Hematopoietic multipotent progenitor cell (in vitro differentiated cells): ENCODE measurements at places on chromosomes 6 and 20. TPM values are rescaled to one million over a fixed set of nuclear protein-coding genes. Genes with fewer than 3 reads are reported as not detected.

CST5 gene
- not detected for total RNA-seq

RBM24 gene
- under 0.01 TPM for total RNA-seq

GRCh38 chr6:154986787-154987235 is 8.3 kb upstream of the TIAM2 start:
- DNase-seq = no peak

GRCh38 chr6:19880066-19880465 is 42.9 kb downstream of the ID4 start:
- no peak for DNase-seq

- DNase-seq = no peak
Measured at GRCh38 chr6:23013776-23014175, 444.4 kb downstream of the HDGFL1 start.

PNPLA1 gene
- total RNA-seq = 0.27 TPM

PKIB gene
- not detected for total RNA-seq

- no peak for DNase-seq
Measured at GRCh38 chr20:22771706-22772105, 187.3 kb upstream of the FOXA2 start.

BPIFB2 gene
- not detected for total RNA-seq

DNA sequence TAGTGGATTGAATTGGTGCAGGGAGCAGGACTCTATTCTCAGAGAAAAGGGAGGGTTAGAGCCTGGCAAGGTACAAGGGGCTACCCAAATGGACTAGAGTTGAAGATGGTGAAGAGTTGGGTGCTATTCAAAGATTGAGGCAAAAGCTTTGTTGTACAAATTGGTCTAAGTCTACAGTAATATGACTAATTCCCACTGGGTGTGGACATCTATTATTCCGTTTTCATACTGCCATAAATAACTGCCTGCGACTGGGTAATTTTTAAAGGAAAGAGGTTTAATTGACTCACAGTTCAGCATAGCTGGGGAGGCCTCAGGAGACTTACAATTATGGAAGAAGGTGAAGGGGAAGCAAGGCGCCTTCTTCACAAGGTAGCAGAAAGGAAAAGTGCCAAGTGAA is 266.3 kb downstream of the TPBG start:
- no peak for DNase-seq

DNA sequence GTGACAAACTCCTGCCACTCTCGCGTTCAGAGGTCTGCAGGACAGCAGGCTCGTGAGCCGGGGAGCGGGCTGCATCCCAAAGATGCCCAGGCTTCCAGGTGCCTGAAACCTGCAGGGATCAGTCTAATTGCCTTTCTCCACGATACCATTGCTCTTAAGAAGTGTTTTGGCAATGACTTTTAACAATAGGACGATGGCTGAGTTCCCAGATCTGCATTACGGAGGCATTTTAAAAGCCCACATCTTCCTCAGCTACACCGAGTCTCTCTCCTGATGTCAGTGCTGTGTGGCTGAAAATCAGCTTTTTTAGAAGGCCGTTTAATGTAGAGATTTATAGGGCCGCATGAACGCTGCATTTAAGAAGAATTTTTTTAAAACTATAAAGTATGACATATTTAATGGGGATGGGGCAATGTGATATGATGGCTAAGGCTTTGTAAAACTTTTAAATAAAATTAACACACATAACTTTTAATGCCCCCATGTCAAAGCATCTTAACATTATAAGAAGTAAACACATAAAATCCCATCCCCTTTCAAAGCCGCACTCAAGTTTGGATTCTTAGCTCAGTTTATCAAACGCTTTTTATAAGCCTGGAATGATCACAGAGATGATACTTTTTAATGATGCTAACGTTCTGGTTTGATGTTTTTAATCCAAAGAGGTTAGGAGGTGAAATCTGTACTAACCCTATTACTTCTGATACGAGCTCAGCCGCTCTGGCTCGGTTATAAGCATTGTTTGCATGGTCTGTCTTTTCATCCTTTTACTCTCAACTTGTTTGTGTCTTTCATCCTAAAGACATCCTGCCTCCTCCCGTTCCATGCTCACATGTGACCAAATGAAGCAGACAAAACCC is 386.0 kb downstream of the SMOC2 start:
- no peak for DNase-seq

RAET1L gene
- total RNA-seq = not detected

FRMD1 gene
- total RNA-seq = not detected

WFDC10A gene
- not detected for total RNA-seq

DNA sequence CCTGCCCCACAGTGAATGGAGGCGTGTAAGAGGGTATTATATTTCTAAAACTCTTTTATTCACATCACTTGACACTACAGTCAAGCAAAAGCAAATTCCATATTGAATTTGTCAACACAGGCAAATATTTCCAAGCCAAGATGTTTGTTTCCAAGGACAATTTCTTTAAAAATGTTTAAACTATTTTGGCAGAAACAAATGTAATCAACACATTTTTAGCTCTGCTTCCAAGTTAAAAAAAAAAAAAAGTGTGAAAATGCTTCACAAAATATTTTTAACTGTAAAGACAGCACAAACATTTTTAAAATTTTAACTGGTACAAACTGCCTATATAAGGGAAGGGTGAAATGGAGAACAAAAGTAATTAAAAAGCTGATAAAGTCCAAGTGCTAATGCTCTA is 44.9 kb upstream of the DST start:
- DNase-seq = no peak

GRCh38 chr6:23350752-23351453 is 775.1 kb upstream of the NRSN1 start:
- DNase-seq = no peak

DNA sequence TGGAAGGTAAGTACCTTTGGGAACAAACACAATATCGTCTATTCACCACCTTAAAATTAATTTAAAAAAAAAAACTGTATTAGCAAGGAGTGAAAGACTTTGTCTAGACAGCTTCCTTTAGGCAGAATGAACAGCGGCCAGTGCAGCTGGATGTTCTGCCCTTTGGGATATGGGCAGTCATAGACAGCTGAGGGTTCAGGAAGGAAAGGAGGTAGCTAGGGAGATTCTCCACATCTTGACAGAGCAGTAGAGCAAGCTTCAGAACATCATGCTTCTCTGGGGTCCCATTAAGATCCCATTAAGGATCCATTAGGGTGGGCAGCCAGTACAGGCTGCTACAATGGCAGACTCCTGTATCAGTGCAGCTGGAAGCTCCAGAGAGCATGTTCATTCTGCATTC is 46.5 kb upstream of the PLCB4 start:
- no peak for DNase-seq

- DNase-seq = no peak
Measured at GRCh38 chr6:71038711-71039344, 82.0 kb upstream of the B3GAT2 start.

DNA sequence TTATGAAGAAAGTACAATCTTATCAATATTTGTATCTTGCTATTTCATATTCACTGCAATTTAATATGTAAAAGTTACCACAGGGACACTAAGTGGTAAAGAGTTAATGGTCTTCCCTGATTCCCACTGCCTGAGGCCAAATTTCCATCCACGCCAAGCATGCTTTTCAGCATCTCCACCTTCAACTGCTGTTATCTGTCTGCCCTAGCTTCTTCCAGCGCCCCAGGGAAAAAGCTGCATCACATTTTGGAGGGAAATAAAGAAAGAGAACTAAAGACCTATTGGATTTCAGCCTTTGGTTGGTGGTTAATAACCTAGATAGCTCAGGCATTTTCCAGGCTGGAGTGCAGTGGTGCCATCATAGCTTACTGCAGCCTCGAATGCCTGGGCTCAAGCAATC is 61.3 kb upstream of the NKX2-2 start:
- no peak for DNase-seq

GJA10 gene
- total RNA-seq = not detected

GRCh38 chr6:20433321-20433720 is 31.6 kb downstream of the E2F3 start:
- DNase-seq = no peak

- DNase-seq = no peak
Measured at GRCh38 chr6:169141671-169142537, 111.7 kb downstream of the THBS2 start.

- DNase-seq = no peak
Measured at GRCh38 chr6:75183099-75183541, 22.7 kb downstream of the COL12A1 start.

GRCh38 chr20:49519777-49520359 is 37.4 kb upstream of the KCNB1 start:
- no peak for DNase-seq

- no peak for DNase-seq
Measured at GRCh38 chr6:125853168-125853567, 62.4 kb downstream of the NCOA7 start.

DNA sequence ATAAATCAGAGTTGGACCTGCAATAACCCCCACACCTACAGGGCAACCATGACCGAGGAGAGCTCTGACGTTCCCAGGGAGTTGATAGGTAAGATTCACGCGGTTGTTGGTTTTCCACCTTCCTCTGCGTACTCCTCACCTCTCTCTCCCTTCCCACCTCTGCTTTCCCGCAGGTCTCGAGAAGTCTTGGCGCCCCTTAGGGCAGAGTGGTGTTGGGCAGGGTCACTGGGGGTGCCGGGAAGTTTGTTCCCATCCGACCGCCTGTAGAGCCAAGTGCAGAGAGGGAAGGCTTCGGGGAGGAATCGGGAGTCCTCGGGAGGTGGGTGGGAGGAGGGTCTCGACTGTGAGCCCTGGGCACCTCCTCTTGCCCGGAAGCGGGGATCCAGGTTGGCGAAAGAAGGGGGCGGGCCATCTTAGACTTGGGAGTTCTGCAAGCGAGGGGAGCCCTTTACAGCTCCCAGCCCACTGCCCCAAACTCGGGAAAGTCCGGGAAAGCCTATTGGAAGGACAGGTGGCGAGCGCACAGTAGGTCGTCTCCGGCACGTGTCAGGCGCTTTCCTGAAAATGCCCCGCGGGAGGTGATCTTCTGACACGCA is 672 bp downstream of the CARMIL1 start:
- no peak for DNase-seq

GRCh38 chr6:94177429-94177828 is 758.1 kb upstream of the EPHA7 start:
- no peak for DNase-seq

- DNase-seq = no peak
Measured at GRCh38 chr6:71887744-71888230, 1.4 kb downstream of the RIMS1 start.

GRCh38 chr6:152909241-152909640 is 73.6 kb downstream of the FBXO5 start:
- no peak for DNase-seq

GRCh38 chr6:44254191-44255104 is 2.9 kb downstream of the SLC35B2 start:
- DNase-seq = no peak

ZSCAN23 gene
- total RNA-seq = 2.2 TPM

BNIP5 gene
- total RNA-seq = not detected

ENPP5 gene
- 1.9 TPM for total RNA-seq

GRCh38 chr6:157549468-157549745 is 168.4 kb downstream of the ZDHHC14 start:
- DNase-seq = no peak

TREML1 gene
- 1.1 TPM for total RNA-seq

DNA sequence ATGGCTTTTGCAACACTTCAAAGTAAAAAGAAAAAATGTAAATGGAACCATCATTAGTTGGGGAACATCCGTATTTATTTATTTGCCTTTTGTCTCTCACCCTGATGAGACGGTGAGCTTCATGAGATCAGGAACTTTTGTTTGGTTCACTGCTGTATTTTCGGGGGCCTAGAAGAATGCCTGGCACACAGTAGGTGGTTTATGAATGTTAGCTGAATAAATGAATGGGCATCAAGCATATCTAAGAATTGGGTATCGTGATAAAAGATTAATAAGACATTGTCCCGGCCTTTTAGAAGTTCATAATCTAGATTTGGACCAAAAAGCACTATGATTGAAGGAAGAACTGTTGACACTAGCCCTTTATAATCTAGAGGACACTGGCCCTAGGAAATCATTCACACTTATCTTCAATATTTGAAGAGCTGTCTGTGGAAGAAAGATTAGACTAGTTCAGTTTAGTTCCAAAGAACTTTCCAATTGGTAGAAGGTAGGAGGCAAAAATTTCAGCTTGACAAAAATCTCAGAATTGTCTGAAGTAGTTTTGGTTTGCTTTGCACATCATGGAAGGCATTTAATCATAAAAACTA is 70.3 kb upstream of the CD83 start:
- no peak for DNase-seq

DNA sequence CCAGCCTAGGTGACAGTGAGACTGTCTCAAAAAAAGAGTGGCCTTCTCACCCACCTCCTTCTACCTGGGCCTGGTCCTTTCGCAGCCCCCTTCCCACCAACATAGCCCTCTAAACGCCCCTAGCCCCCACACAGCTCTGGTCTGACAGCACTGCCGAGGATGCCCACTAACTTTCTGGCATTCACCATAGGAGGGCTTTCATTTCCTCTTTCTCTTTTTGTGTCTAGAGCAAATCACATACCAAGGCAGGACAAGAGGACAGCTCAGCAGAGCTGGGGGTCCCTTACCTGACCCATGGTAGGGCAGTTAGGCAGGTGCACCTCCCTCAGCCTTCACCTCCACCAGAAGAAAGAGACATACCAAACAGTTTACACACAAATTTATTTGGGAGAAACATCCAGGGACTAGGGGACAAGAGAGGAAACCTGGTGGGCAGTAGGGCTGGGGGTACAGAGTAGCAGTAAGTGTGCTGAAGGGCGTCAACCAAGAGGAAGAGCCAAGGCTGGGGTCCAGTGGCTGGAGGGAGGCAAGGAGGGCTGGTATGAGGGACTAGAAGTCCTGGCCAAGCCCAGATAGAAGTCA is 4.5 kb downstream of the LY6G5C start:
- DNase-seq = no peak

GRCh38 chr6:155351273-155352129 is 37.2 kb upstream of the TFB1M start:
- no peak for DNase-seq

PDYN gene
- total RNA-seq = not detected

DNA sequence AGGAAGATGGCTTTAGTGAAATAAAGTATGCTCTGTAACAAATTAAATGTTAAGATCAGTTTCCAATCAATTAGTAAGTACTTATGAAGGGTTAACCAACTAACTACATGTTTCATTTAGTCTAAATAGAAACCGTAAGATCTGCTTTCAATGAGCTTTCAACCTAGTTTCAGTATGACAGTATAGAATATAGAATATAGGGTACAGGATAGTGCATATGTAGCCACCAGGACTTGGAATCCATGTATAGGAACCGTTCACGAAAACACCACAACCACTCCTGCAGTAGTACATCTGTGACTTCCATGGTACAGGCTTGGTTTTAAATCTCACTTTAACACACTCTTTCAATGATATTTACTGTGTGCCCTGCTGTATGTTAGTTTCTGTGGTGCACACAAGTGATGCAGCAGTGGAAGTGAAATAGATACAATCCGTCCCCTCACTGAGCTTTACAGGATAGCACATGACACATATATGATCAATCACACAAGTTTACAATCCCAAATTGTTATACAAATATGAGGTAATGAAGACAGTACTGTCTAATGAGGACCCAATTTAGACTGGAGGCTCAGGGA is 479.7 kb upstream of the MARCKS start:
- DNase-seq = no peak

DNA sequence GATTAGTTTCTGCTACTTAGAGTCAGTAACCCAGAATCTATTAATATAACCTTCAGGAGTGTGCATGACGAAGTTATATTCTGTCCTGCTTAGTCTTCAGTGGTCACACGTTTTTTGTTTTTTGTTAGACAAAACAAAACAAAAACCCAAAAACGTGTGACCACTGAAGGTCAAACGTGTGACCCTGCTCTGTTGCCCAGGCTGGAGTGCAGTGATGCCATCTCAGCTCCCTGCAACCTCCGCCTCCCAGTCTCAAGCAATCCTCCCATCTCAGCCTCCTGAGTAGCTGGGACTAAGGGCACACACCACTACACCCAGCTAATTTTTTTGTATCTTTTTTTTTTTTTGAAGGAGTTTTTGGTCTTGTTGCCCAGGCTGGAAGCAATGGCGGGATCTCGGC is 142.4 kb downstream of the BCAS1 start:
- DNase-seq = no peak

RBBP8NL gene
- total RNA-seq = not detected
